ENCODE measurements at places on chromosomes 6 and 20. TPM values are rescaled to one million over a fixed set of nuclear protein-coding genes. Genes with fewer than 3 reads are reported as not detected.

DNA sequence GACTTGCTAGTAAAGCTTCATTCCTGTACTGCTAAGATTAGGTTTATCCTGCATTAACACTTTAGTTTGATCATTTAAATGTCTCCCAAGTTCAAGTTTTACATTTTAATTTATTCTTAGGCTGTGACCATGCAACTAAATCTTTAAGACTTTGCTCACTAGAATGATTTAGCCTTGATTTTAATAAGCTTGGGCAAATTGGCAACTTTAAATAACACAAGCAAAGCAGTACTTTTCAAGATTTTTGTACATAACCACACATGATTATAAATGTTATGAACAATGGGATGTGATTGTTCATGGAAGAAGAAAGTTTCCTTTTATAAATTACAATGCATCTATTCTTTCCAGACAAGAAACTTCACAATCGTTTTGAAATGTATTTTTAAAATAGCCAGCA is 948.0 kb upstream of the EPHA7 start:
- no peaks in the 10 kb centered on the region for H3K4me1 ChIP-seq
- no peak overlapping the region for H3K4me3 ChIP-seq
- DNase-seq = no peak
- H3K27ac ChIP-seq = no peak overlapping the region
- no peaks in the 10 kb centered on the region for H3K27me3 ChIP-seq

DNA sequence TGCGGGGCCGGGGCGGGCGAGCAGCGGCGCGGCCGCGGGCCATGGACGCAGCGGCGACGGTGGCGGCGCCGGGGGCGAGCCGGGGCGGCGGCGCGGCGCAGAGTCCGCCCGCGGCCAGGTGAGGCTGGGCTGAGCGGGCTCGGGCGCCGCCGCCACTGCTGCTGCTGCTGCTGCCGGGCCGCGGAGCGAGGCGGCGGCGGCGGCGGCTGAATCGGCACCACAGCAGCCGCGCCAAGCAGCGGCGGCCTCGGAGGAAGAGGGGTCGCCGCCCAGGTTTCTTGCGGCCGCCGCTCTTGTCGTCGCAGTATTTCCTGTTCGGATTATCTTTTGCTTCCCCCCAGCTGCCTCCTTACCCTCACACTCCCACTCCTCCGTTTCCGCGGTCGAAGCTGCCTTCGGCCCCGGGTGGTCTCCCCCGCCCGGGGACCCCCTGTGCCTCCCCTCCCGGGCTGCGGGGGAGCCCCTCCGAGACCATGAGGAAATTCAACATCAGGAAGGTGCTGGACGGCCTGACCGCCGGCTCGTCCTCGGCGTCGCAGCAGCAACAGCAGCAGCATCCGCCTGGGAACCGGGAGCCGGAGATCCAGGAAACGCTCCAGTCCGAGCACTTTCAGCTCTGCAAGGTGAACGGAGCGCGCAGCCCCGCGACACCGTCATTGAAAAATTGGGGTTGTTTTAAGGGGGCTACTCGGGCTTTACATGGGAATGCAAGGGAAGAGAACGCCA is at the start of gene STXBP5:
Gene STXBP5 (plus strand): TSS at position 358 of the 726 bp plus-strand sequence. CDS start 116 bp downstream, at position 474.
- DNase-seq = peak; percentile 47
- H3K4me3 ChIP-seq = peak within 1 kb of the TSS; percentile 77
- no peaks in the 10 kb centered on the region for H3K36me3 ChIP-seq
- peak within 1 kb of the TSS; percentile 95 for H3K27ac ChIP-seq
- H3K27me3 ChIP-seq = no peaks in the 10 kb centered on the region
- H3K4me1 ChIP-seq = peaks cover 32% of the 10 kb centered on the region

- no peaks in the 10 kb centered on the region for H3K27me3 ChIP-seq
- DNase-seq = no peak
- no peak overlapping the region for H3K4me3 ChIP-seq
- H3K36me3 ChIP-seq = no peaks in the 10 kb centered on the region
Observed at GRCh38 chr6:156379392-156380289, 397.5 kb upstream of the ARID1B start.

DNA sequence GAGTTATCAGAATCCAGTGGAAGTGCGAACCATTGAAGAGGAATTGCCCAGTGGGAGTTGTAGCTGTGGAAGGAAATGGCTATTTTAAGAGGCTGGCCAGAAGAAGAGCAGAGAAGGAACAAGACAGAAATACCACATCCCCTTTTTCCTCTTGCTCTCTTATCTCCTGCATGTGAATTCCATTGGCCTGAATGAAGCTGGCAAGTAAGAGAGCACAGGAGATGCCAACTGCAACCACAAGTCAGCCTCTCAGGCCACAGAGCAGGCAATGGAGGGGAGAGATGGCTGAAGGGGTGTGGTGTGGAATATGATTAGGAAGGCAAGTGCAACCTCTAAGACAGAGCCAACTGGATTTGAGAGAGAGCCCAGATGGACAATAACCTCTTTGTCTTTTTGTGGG is 362.7 kb upstream of the IMPG1 start:
- H3K4me3 ChIP-seq = no peak overlapping the region
- no peaks in the 10 kb centered on the region for H3K4me1 ChIP-seq
- no peak overlapping the region for H3K27ac ChIP-seq

GRCh38 chr6:114762145-114762544 is 419.3 kb upstream of the HS3ST5 start:
- H3K4me3 ChIP-seq = no peak overlapping the region
- no peak for DNase-seq
- no peaks in the 10 kb centered on the region for H3K27me3 ChIP-seq
- H3K27ac ChIP-seq = no peak overlapping the region

DNA sequence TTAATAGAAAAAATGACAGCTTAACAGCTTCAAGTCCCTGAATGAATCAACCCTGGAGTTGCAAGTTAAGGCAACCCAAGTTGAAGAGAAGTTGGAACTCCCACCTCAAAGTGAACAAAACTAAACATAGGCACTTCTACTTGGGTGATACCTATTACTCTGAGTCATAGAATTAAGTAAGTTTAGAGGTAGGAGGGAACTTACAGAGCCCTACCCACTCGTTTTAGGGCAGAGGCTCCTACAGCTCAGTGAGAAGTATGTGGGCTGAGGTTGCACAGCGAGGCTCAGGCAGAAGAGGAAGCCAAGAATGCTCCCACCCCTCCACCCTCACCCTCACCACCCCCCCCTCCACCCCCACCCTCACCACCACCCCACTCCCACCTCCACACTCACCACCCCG is 42.2 kb downstream of the NFATC2 start:
- peak; percentile 64 for DNase-seq
- H3K36me3 ChIP-seq = no peaks in the 10 kb centered on the region
- H3K4me3 ChIP-seq = no peak overlapping the region
- peaks cover 80% of the 10 kb centered on the region for H3K4me1 ChIP-seq

GRCh38 chr20:60071965-60072364 is 113.7 kb downstream of the CDH26 start:
- H3K36me3 ChIP-seq = no peaks in the 10 kb centered on the region
- no peaks in the 10 kb centered on the region for H3K27me3 ChIP-seq
- no peaks in the 10 kb centered on the region for H3K4me1 ChIP-seq

DNA sequence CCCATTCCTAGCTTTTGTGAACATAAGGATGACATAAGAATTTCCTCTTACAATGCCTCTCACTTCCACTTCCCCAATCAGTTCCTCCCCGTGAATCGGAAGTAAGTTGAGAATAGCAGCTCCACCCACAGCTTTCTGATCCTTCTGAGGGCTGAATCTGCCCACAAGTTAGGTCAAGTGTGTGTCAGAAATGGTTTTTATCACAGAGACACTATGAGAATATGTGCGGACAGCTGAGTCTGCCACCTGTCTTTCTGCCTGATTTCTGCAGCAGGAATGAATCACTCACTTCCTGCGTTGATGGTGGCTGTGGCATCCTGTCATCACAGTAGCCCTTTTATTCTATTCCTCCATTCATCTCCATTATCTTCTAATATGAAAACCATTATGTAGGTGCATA is 70.2 kb downstream of the RIN2 start:
- H3K4me3 ChIP-seq = no peak overlapping the region
- peak; percentile 9 for DNase-seq
- no peaks in the 10 kb centered on the region for H3K27me3 ChIP-seq
- no peaks in the 10 kb centered on the region for H3K36me3 ChIP-seq

DNA sequence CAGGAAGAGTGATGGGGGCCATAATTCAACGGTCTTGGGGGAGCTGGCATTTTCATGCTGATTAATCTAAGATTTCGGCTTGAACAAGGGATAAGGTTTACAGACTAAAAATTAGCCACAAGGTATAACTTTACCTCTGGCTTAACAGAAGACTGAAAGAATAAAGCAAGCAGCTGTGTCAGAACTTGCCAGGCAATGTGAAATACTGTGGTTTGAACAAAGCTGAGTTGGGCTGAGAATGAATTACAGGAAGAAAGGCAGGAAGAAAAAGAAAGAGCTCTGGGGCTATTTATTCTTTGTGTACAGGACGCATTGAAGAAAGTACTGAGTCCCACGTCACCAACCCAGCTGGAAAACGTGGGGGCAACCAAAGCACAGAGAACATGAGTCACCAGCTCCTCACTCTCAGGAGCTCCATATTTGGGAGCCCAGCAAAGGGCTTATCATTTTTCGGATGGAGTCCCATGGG is 121.5 kb upstream of the NEDD9 start:
- no peaks in the 10 kb centered on the region for H3K36me3 ChIP-seq
- H3K27ac ChIP-seq = no peak overlapping the region
- no peaks in the 10 kb centered on the region for H3K27me3 ChIP-seq
- H3K4me1 ChIP-seq = peaks cover 56% of the 10 kb centered on the region
- peak; percentile 21 for DNase-seq

- no peaks in the 10 kb centered on the region for H3K36me3 ChIP-seq
- no peak overlapping the region for H3K27ac ChIP-seq
- H3K27me3 ChIP-seq = no peaks in the 10 kb centered on the region
- DNase-seq = no peak
Observed at GRCh38 chr20:35644806-35645205, 19.9 kb downstream of the CPNE1 start.

DNA sequence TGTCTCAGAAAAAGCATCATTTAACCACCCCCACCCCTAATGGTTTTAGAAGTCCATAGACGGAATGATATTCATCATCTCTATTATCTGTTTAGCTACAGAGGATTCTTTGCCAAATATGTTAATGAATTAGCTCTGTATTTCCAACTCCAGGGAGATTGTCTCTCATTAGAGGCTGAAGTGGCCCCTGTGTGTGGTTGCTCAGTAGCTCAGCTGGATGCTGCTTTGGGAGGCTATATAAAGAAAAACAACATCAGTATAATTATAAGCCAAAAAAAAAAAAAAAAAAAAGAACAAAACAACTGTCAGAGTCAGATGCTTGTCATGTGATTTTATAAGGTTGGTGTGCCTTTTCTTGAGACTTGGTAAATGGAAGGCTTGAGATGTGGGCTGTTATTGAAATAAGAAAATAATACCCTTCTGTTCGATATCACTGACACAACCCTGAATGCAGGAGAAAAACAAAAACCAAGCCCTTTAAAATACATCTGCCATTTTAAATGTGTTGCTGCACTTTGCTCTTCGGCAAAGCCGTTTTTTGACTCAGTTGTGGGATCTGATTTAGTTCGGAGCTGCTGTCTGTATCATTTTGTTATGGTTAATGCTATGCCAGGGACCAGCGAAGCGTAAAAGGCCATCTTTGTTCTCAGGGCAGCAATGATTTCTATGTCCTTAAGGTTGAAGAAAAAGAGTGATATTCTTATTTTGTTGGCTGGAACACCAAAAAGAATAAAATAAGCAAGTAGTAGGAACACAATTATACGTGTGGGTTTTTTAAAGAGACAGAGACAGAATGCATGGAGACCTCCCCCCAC is 422.6 kb downstream of the QKI start:
- no peaks in the 10 kb centered on the region for H3K4me1 ChIP-seq
- no peak overlapping the region for H3K4me3 ChIP-seq
- no peaks in the 10 kb centered on the region for H3K27me3 ChIP-seq
- H3K27ac ChIP-seq = no peak overlapping the region
- no peak for DNase-seq

- DNase-seq = no peak
- no peaks in the 10 kb centered on the region for H3K36me3 ChIP-seq
- H3K27me3 ChIP-seq = no peaks in the 10 kb centered on the region
- no peaks in the 10 kb centered on the region for H3K4me1 ChIP-seq
- H3K27ac ChIP-seq = no peak overlapping the region
Observed at GRCh38 chr6:82589509-82590206, 226.0 kb downstream of the TPBG start.

- no peak overlapping the region for H3K27ac ChIP-seq
- no peak overlapping the region for H3K4me3 ChIP-seq
- no peaks in the 10 kb centered on the region for H3K27me3 ChIP-seq
- DNase-seq = no peak
Observed at GRCh38 chr20:5862703-5863039, 87.7 kb downstream of the TRMT6 start.

GRCh38 chr6:4973982-4974745 is 29.7 kb downstream of the RPP40 start:
- H3K27ac ChIP-seq = no peak overlapping the region
- H3K4me3 ChIP-seq = no peak overlapping the region
- H3K36me3 ChIP-seq = no peaks in the 10 kb centered on the region
- no peak for DNase-seq
- no peaks in the 10 kb centered on the region for H3K4me1 ChIP-seq

DNA sequence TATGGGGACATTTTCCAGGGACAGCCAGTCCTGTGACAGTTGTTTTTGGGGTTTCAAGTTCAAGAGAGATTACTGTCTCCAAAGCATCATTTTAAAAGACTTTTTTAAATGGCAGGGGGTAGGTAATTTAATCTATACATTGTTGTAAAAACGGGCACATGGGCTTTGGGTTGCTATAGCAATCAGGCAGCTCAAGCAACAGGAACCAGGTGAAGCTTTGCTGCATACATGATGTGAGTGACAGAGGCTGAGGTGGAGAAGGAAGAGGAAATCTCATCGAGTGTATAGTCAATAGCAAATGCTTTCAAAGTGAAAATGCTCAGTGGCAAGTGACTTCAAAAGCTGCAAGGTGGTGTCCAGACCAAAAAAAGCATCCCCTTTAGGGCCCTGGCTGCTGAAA is 277.4 kb upstream of the JAG1 start:
- no peaks in the 10 kb centered on the region for H3K4me1 ChIP-seq
- DNase-seq = no peak
- no peaks in the 10 kb centered on the region for H3K36me3 ChIP-seq
- no peaks in the 10 kb centered on the region for H3K27me3 ChIP-seq

- peaks cover 34% of the 10 kb centered on the region for H3K4me1 ChIP-seq
- H3K36me3 ChIP-seq = no peaks in the 10 kb centered on the region
- peak overlapping the region; percentile 62 for H3K27ac ChIP-seq
- no peaks in the 10 kb centered on the region for H3K27me3 ChIP-seq
Observed at GRCh38 chr6:89818977-89819335, 638 bp downstream of the MDN1 start.

DNA sequence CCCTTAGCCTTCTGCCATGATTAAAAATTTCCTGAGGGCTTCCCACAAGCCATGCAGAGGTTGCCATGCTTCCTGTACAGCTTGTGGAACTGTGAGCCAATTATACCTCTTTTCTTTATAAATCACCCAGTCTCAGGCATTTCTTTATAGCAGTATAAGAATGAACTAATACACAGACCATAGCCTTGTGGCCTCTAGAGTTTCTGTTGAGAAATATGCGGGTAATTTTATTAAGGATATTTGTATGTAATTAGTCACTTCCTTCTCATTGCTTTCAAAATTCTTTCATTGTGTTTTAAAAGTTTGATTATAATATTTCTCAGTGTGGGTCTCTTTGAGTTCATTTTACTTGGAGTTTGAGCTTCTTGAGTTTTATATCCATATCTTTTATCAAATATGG is 484.9 kb downstream of the COL12A1 start:
- no peaks in the 10 kb centered on the region for H3K4me1 ChIP-seq
- DNase-seq = no peak
- no peak overlapping the region for H3K27ac ChIP-seq
- no peak overlapping the region for H3K4me3 ChIP-seq

Gene C6orf132
- not detected for total RNA-seq

Gene ECT2L
- not detected for total RNA-seq

Gene NFYA
- 56.7 TPM for total RNA-seq

Gene RBPJL
- total RNA-seq = not detected

Gene ADGRF4
- total RNA-seq = not detected

Gene PRR18
- not detected for total RNA-seq

Gene SLC17A3
- total RNA-seq = 0.81 TPM

Gene CST1
- not detected for total RNA-seq

Gene CLPSL2
- not detected for total RNA-seq
